ENCODE measurements at places on chromosomes 4 and X. TPM values are rescaled to one million over a fixed set of nuclear protein-coding genes. Genes with fewer than 3 reads are reported as not detected.

DNA sequence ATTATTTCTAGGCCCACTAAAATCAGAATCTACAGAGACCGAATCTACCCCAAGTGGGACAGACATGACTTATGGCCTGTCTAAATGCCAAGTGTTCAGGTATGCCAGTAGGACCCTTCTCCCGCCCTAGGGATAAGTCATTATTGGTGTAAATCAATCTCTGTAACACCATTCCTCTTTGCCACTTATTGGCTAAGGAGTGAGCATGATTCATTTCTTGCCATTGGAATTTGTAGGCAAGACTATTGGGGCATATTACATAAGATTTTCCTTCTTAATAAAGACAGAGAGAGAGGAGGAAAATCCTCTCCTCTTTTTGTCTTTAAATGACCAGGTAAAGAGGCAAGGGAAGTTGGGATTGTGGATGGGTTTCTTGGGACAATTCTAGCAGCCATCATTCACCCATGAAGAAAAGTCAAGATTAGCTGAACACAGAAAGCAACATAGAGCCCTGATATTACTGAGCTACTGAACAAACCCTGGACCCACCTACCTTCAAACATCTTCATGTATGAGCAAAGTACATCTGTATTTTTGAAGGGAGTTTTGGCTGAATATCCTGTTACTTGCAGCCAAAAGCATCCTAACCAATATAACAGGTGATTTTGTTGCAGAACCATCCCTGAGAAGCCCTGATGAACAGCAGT, 2.6 kb downstream of the SLC9B2 start:
- DNase-seq = no peak
- no peaks in the 10 kb centered on the region for H3K36me3 ChIP-seq
- H3K4me1 ChIP-seq = peaks cover 28% of the 10 kb centered on the region
- H3K4me3 ChIP-seq = no peak overlapping the region
- H3K27ac ChIP-seq = no peak overlapping the region
- H3K27me3 ChIP-seq = no peaks in the 10 kb centered on the region

- H3K36me3 ChIP-seq = no peaks in the 10 kb centered on the region
- H3K27me3 ChIP-seq = peaks cover 10% of the 10 kb centered on the region
- DNase-seq = peak; percentile 88
- H3K27ac ChIP-seq = peak overlapping the region; percentile 38
These were observed 150.9 kb downstream of the SHROOM3 start for GRCh38 chr4:76585897-76586360.

SPANXN1 gene
- not detected for total RNA-seq

GRCh38 chr4:61312526-61312925, 112.4 kb downstream of the ADGRL3 start:
- no peak overlapping the region for H3K27ac ChIP-seq
- H3K4me1 ChIP-seq = no peaks in the 10 kb centered on the region
- DNase-seq = no peak
- H3K4me3 ChIP-seq = no peak overlapping the region

DNA sequence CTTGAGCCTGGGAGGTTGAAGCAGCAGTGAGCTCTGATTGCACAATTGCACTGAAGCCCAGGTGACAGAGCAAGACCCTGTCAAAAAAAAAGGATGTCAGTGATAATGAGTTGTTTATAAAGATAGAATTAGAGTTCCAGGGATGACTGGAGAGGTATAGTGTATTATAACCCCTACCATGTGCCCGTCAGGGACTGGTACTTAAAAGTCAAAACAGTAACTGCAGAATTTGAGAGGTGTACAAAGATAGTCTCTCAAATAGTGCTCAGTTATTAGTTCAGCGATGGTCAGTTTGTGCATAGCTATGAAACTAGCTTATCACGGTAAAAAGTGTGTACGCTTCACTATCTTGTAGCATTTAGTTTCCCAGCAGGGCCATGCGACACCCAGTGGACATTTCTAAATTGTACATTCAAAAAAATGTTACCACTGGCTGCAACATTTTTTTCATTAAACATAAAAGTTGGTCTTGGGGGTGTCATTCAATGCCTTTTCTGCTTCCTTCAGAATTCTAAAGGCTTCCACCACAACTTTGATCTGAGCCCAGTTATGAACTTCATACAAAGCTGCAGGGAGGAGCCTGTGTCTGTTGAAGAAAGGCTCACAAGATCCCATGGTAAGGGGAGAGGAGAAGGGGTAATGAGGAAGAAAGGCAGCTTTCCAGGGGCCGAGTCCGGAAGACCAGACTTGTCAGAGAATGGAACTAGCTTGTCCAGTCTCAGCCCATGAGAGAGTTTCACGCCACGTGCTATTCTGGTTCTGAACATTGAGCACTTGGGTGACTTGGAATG, 9.2 kb upstream of the GYG2 start:
- no peak overlapping the region for H3K27ac ChIP-seq
- no peak for DNase-seq
- H3K36me3 ChIP-seq = no peaks in the 10 kb centered on the region
- H3K4me1 ChIP-seq = no peaks in the 10 kb centered on the region
- no peak overlapping the region for H3K4me3 ChIP-seq

DNA sequence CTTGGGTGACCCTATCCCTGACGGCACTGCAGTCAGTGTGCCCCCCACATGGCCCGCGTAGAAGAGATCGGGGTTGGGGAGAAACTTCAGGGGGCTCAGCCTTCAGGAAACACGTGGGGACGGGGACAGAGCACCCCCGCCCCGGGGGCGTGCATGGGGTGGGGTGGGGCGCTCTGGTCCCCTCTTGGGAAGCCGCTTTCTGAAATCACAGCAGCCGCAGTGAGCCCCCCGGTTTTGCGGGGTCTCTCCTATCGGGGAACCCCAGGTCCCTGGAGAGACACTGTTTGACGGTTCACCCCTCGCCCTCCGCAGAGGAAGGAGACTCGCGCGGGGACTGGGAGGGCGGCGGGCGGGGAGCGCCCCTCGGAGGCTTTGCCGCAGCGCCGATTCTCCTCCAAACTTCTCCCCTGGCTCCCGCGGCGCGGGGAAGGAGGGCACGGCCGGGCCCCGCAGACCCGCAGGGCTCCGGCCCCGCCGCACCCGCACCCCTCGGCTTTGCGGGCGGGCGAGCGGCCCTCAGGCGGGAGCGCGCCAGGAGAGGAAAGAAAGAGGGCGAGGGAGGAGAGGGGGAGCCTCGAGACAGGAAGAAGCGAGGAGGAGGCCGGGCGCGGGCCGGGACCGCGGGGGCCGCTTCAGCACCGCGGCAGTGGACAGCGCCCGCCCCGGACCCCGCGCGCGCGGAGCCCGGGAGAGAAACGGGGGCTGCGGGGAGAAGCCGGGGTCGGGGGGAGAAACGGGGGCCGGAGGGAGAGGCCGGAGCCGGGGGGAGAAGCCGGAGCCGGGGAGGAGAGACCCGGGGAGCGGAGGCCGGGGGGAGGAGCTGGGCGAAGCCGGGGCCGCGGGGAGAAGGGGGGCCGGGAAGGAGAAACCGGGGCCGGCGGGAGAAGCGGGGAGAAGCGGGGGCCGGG, 612 bp downstream of the CPLX1 start:
- no peak overlapping the region for H3K27ac ChIP-seq
- peaks cover 97% of the 10 kb centered on the region for H3K27me3 ChIP-seq
- no peaks in the 10 kb centered on the region for H3K36me3 ChIP-seq
- peak overlapping the region; percentile 51 for H3K4me3 ChIP-seq
- peak; percentile 50 for DNase-seq
- peaks cover 22% of the 10 kb centered on the region for H3K4me1 ChIP-seq

DNA sequence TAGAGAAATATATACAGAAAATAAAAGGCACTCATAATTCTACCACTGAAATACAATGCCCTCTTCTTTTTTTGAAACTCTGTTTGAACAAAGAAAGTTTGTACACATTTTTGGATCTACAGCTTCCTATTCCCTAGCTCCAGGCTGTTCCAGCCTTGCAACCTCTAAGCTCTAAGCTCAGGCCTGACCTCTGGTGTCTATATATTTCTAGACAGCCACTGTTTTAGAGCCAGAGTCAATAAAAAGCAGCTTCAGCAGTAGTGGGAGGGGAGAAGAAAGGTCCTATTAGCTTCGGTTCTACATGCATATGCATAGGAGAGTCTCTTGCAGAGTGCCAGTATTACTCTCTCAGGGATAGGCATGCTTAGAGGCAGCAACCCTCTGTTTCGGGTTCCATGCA, 39.7 kb downstream of the CLDN2 start:
- no peaks in the 10 kb centered on the region for H3K27me3 ChIP-seq
- no peaks in the 10 kb centered on the region for H3K4me1 ChIP-seq
- no peak overlapping the region for H3K4me3 ChIP-seq

DNA sequence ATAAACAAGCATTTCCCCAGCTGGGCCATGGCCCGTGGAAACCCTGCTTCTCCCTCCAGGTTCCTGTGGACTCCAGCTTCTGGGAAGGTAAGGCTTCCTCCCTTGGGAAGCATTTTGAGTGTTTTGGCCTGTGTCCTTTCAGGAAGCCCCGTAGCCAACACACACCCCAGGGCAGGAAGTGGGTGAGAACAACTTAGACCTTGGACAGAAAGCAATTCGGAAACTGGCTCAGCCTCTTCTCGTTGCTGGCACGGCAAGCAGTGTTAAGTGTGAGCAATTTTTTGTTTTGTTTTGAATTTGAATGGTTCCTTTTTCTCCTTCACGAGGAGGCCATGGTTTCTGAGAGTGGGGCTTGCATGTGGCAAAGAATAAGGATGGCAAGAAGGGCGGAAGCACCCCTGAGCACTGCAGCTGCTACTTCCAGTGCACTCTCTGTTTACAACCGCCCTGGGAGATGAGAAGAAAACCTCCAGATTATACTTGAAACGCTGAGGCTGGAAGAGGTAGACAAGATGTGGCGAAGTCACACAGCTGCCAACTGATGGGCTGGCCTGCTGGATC, 14.1 kb upstream of the CYTL1 start:
- H3K27ac ChIP-seq = no peak overlapping the region
- no peak overlapping the region for H3K4me3 ChIP-seq
- H3K36me3 ChIP-seq = no peaks in the 10 kb centered on the region
- peak; percentile 71 for DNase-seq
- no peaks in the 10 kb centered on the region for H3K27me3 ChIP-seq
- H3K4me1 ChIP-seq = peaks cover 26% of the 10 kb centered on the region

GRCh38 chr4:124636788-124637187, 75.7 kb downstream of the ANKRD50 start:
- H3K27ac ChIP-seq = no peak overlapping the region
- H3K4me1 ChIP-seq = peaks cover 6% of the 10 kb centered on the region
- no peak overlapping the region for H3K4me3 ChIP-seq
- no peaks in the 10 kb centered on the region for H3K27me3 ChIP-seq
- H3K36me3 ChIP-seq = no peaks in the 10 kb centered on the region
- DNase-seq = no peak

- DNase-seq = no peak
- H3K36me3 ChIP-seq = peaks cover 44% of the 10 kb centered on the region
- H3K4me3 ChIP-seq = no peak overlapping the region
- H3K27me3 ChIP-seq = no peaks in the 10 kb centered on the region
- no peaks in the 10 kb centered on the region for H3K4me1 ChIP-seq
These were observed 89.8 kb downstream of the FNIP2 start for GRCh38 chr4:158858410-158859199.

DNA sequence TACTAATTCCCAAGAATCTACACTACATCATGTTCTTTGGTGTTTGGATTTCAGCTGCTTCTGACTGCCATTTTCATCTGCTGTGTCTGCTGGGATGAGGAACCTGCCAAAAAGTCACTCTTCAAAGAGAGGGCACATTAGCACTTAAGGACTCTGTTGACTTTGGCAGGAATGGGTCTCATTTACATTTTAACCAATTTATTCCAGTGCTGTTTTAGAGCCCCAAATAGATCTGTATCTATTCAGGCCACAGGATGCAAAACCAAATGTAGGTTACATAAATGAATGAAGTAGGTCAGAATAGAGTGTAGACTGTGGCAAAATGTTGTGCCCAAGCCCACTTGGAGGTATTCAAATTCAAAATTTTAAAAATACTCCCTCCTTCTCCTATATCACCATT, 14.4 kb downstream of the TXK start:
- H3K27ac ChIP-seq = no peak overlapping the region
- no peaks in the 10 kb centered on the region for H3K4me1 ChIP-seq
- H3K4me3 ChIP-seq = no peak overlapping the region
- no peak for DNase-seq
- no peaks in the 10 kb centered on the region for H3K36me3 ChIP-seq

DNA sequence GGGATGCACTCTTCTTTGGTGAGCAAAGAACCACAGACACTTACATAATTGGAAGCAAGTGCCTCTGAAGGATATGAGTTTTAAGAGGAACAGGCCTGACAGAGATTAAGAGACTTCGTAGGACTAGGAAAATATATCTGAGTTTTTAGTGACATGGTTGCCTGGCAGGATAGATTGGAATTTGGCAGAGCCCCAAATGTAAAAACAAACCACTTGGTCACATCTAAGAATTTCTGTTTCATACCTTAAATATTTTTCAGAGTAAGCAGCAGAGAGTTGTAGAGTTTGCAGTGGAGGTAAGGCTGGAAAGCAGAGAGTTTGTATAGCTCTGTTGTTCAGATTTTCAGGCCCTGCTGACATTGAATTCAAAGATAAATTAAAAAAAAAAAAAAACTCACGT, 150.1 kb upstream of the MAGEB2 start:
- no peaks in the 10 kb centered on the region for H3K4me1 ChIP-seq
- H3K36me3 ChIP-seq = no peaks in the 10 kb centered on the region
- no peak for DNase-seq
- H3K27ac ChIP-seq = no peak overlapping the region

DNA sequence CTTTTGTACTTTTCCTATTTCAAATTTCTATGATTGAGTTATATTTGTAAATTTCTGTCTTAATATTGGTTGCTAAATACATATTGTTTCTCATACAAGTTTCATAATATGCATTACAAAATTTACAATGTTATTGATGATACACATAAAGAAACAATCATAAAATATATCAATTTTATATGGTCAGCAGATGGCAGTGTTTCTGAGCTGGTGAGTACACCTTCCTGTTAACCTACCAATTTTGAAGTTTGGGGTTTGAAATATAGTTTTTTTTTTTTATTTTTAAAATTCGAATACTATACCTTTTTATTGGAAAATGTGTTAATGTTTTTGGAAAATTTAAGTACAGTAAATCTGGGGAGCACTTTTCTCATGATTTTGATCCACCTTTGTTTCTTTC, 1953.1 kb upstream of the ADGRL3 start:
- H3K4me1 ChIP-seq = no peaks in the 10 kb centered on the region
- no peak overlapping the region for H3K27ac ChIP-seq
- no peaks in the 10 kb centered on the region for H3K36me3 ChIP-seq
- no peaks in the 10 kb centered on the region for H3K27me3 ChIP-seq
- no peak for DNase-seq
- H3K4me3 ChIP-seq = no peak overlapping the region

GRCh38 chr4:144399927-144400326, 246.0 kb upstream of the HHIP start:
- H3K27ac ChIP-seq = no peak overlapping the region
- no peaks in the 10 kb centered on the region for H3K36me3 ChIP-seq
- H3K4me3 ChIP-seq = no peak overlapping the region
- no peaks in the 10 kb centered on the region for H3K4me1 ChIP-seq
- H3K27me3 ChIP-seq = no peaks in the 10 kb centered on the region

GPAT3 gene
- total RNA-seq = 5.1 TPM

GRCh38 chrX:36568946-36569345, 439.2 kb upstream of the FAM47C start:
- no peaks in the 10 kb centered on the region for H3K4me1 ChIP-seq
- H3K36me3 ChIP-seq = no peaks in the 10 kb centered on the region
- H3K27me3 ChIP-seq = no peaks in the 10 kb centered on the region
- no peak overlapping the region for H3K27ac ChIP-seq

Measured in suprapubic skin (tissue), 4 donors.